ENCODE measurements at places on chromosomes 16 and 17. TPM values are rescaled to one million over a fixed set of nuclear protein-coding genes. Genes with fewer than 3 reads are reported as not detected.

MYH11 gene
- not detected for total RNA-seq

MEOX1 gene
- total RNA-seq: not detected

USP6 gene
- total RNA-seq: 0.05 TPM

TNFRSF13B gene
- total RNA-seq: not detected

NSMCE1 gene
- total RNA-seq: 114 TPM

SDK2 gene
- 64.2 TPM for total RNA-seq

TPSG1 gene
- not detected for total RNA-seq

DNA sequence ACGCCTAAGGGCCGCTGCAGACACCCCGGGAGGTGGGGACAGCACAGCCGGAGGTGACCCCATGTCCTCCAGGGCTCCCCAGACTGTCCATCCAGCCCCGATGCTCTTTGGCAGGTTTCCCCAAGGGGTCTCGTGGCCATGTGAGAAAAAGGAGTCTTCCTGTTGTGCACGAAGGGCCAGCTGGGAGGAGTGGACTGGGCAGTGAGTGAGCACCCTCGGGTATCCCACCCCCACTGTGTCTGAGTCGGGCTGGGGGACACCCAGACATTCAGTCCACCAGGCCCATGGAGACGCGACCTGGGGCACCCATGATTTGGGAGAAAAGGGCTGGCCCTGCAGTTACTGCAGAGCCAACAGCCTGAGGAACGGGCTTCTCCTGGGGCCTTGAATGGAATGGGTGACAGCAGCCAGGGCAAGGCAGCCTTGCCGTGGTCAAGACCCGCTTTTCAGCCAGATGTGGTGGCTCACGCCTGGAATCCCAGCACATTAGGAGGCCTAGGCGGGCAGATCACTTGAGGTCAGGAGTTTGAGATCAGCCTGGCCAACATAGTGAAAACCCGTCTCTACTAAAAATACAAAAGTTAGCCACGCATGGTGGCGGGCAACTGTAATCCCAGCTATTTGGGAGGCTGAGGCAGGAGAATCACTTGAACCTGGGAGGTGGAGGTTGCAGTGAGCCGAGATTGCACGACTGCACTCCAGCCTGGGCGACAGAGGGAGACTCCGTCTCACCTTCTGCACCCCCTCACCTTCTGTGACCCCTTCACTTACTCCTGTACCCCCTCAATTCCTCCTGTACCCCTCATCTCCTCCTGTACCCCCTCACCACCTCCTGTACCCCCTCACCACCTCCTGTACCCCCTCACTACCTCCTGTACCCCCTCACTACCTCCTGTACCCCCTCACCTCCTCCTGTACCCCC lies 24.1 kb upstream of the CAPN15 start:
- no peak for DNase-seq

DNA sequence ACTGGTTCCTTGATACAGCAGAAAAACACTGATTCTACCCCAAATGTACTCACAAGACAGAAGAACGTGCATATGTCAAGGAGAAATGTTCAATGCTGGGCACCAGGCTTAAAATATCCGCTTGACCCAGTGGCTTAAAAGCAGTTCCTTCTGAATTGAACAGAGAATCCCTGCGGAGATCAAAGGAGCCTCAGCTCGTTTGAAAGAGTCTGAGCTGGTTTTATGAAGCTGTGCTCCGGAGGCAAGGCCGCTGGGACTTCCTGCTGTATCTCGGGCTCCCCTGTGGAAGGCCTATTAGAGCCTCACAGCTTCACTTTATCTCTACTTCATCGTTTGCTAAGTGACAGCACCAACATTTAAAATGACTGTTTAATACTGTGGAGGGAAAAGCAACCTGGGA lies 2.2 kb downstream of the LMF1 start:
- DNase-seq: no peak

DNA sequence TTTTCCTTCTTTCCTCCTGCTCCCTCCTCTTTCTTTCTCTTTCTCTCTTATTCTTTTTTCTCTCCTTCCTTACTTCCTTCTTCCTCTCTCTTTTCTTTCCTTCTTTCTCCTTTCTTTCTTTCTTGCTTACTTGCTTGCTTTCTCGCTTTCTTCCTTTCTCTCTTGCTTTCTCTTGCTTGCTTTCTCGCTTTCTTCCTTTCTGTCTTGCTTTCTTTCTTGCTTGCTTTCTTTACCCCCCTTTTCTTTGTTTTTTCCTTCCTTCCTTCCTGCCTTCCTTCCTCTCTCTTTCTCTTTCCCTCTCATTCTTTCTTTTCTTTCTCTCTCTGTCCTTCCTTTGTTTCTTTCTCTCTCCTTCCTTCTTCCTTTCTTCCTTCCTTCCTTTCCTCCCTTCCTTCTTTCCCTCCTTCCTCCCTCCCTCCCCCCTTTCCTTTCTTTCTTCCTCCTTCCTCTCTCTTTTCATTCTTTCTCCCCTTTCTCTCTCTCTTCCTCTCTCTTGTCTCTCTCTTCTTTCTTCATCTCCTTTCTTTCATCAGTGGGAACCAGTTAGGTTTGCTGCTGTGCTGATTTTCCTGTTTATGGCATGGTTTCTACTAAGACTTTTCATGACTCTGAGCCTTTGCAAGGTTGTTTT lies 142.9 kb upstream of the CACNG3 start:
- no peak for DNase-seq

- no peak for DNase-seq
These were observed 14.6 kb downstream of the RGS11 start for GRCh38 chr16:261031-261691.

DNA sequence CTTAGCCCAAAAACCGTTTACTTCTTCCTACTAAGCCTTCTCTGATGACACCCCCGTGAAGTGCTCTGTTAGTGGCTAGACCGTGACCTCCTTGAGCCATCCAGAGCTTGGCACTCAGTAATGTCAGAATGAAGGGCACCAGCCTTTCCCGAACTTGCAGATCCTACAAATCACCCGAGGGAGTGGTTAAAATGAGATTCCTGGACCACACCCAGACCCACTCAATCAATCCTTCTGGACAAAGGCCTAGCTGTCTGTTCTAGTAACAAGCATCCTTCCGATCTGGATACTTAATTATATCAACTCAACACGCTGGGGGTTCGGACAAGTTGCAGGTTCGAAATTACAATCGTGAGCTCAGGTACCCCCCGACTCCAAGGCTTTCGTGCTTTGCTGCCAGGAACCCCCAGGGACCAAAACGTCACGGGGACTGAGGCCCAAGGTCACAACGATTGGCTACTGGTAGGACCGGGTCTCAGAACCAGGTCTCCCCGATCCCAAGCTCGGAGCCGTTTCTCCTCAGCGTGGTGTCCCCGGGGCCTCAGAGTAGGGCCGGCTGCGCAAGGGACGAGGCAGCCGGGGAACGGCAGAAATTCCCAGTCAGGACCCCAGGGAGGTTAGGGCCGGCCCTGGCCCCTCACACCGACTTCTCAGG lies 527 bp downstream of the CIAPIN1 start:
- peak; percentile 42 for DNase-seq

GRCh38 chr16:70648606-70649005 lies 2.2 kb downstream of the IL34 start:
- no peak for DNase-seq

DNA sequence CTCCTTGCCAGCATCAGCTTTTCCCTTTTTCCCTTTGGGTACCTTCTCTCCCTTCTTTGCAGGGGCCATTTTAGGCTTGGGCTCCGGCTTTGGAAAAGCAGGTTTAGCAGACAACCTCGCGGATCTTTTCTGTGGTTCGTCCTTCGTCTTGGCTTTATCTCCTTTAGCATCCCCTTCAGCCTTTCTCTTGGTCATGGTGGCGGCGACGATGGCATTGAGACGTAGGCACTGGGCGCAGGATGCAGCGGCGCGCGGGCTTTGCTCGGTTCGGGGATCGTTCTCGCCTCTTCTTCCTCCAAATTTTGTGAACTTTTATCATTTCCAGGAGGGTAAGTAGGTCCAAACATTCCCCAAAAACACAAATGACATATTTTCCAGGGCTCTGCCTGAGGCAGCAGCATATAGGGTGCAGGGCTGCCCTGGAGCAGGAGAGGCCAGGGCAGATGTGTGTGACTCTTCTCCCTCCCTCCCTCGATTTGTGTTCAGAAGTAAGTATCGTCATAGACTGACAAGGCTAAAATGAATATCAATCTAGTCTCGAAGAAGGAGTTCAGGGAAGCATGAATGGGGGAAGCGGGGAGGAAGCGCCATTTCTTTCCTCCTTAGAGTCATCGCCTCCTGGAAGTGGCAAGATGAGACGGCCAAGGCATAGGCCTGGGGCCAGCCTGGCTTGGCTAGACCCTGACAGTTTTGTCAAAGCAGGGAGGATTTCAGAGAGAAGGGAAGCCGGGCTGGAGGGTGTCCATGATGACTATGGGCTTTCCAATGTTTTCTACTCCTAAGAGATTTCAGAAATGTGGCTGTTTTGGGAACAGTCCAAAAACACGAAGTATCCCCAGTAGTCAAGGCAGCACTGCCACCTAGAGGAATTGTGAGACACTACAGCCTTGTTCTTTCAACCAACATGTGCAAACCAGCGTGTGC lies 13.2 kb downstream of the CHCT1 start:
- DNase-seq: peak; percentile 71

DNA sequence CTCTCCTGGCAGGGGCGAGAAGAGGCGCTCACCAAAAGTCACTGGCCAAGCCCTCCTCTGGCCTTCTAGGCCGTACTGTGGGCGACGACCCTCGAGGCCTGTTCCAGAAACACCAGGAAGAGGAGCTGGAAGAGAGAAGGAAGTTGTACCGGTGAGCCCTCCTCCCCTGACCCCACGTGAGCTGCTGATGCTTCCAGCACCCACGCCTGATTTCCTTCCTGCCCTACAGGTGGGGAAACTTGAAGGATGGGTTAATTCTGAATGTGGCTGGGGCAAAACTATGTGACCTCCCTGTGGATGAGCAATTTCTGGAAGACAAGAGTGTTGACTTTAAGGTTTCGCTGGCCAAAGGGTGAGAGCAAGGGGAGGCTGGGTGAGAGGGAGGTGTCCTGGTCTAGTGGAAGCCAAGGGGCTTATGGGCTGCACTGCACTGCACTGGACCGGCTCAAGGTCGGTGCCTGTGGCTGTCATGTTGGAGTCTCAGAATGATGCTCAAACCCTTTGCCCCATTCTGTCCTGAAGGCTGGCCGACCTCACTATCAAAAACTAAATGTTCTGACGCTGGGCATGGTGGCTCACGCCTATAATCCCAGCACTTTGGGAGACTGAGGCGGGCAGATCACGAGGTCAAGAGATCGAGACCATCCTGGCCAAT lies 6.2 kb downstream of the C17orf100 start:
- no peak for DNase-seq

GRCh38 chr17:34382621-34383124 lies 19.6 kb upstream of the CCL1 start:
- no peak for DNase-seq

DNA sequence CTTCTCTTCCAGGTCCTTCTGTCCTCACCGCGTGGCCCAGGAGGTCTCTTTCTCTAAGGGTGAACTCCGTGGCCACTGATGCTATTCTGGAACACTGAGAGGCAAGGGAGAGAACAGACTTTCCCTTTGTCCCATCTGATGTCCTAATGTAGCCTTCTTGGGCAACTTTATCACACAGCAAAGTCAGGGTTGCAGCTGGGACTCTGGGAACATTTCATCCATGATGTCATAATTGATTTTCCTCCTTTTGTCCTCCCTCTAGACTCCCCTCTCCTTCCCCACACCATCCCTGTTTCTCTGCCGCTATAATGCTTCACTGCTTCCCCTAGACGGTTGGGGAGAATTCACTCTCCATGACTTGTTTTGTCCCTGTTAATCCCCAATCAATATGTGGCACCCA lies 201.0 kb downstream of the SHISA9 start:
- DNase-seq: no peak

DNA sequence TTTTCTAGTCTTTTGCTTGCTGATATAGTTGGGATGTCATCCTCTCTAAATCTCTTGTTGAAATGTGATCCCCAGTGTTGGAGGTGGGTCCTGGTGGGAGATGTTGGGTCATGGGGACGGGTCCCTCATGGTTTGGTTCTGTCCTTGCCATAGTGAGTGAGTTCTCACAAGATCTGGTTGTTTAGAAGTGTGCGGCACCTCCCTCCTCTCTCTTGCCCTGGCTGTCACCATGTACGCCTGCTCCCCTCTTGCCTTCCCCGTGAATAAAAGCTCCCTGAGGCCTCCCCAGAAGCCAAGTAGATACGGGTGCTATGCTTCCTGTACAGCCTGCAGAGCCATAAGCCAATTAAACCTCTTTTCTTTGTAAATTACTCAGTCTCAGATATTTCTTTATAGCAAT lies 15.2 kb downstream of the IL4R start:
- DNase-seq: no peak

DNA sequence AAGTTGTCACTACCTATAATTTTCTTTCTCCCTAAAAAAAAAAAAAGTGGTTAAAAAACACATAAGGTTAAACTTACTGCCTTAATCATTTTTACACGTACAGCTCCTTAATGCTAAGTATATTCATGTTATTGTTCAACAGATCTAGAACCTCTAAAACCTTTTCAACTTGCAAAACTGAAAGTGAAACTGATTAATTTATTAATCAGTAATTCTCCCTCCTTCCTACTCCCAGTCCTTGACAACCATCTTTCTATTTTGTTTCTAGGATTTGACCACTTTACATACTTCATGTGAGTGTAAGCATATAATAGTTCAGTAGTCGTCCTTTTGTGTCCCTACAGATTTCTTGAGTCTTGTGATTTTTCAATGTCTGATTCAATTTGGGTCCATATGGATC lies 251.4 kb upstream of the KIF2B start:
- DNase-seq: no peak

DNA sequence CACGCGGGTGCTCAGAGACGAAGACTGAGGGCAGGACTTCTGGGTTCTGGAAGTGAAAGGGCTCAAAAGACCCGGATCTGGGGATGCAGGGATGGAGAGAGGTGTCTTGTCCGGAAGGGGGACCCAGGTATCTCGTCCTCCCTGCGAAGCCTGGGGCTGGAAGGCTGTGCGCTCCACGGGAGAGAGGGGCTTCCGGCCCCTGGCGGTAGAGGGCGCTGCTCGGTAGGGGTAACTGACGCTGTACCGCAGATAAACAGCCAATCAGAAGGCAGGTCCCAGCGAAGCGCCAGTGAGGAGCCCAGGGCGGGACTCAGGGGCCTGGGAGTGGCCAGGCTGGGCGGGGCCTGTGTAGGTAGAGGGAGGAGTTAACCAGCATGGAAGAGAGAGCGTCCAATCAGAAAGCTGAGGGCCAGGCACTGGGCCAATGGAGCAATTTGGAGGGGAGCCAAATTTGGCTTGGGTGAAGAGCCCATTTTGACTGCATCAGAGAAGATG lies 804 bp downstream of the TGFB1I1 start:
- DNase-seq: peak; percentile 90

GRCh38 chr16:3797904-3798811 lies 80.8 kb upstream of the TRAP1 start:
- DNase-seq: peak; percentile 39

DNA sequence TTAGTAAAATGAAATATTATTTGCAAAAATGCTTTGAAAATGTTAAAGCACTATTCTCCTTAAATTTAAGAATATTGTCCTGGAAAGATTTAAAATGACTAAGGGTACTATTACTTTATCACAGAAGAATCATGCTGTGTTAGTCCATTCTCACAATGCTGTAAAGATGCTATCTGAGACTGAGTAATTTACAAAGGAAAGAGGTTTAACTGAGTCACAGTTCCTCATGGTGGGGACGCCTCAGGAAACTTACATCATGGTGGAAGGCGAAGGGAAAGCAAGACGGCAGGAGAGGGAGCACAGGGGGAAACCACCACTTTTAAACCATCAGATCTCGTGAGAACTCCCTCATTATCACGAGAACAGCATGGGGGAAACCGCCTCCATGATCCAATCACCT lies 245.6 kb downstream of the IRX3 start:
- DNase-seq: no peak

GRCh38 chr17:51588063-51588462 lies 327.7 kb downstream of the UTP18 start:
- DNase-seq: no peak
